RPMI8226 (cell line): ENCODE measurements at places on chromosomes 4 and X.

- DNase-seq, result no peak
Observed at GRCh38 chr4:3372933-3373465, 68.8 kb upstream of the HGFAC start.

DNA sequence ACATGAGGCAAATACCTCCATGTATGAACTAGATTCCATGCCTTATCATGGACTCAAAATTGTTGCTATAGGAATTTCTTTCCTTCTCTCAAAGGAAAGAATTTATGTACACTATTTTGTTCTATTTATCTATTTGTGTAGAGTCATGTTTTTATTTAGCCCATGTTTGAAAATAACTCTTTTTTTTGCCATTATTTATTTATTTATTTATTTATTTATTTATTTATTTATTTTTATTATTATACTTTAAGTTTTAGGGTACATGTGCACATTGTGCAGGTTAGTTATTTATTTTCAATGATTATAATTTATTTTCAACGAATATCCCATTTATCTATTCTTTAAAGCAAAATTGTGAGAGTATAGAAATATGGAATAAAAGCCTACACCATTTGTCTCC, 177.9 kb downstream of the MAGEE1 start:
- DNase-seq, result no peak

DNA sequence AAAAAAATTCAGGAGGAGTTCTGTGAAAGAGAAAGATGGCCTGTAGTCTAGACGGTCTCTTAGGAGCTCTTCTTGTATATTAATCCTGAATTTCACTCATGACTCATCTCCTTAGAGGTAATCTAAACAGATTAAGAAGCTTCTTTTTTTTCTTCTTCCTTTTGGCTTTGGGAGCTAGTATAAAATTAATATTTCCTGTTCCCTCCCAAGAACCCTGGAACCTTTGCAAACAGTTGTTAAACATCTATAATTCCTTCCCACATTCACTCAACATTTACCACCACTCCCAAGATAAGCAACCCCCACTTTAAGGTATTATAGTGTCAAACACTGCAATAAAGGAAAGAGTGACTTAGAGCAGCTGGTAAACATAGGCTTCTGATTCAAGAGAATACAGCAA, 146.4 kb upstream of the EDNRA start:
- no peak for DNase-seq

DNA sequence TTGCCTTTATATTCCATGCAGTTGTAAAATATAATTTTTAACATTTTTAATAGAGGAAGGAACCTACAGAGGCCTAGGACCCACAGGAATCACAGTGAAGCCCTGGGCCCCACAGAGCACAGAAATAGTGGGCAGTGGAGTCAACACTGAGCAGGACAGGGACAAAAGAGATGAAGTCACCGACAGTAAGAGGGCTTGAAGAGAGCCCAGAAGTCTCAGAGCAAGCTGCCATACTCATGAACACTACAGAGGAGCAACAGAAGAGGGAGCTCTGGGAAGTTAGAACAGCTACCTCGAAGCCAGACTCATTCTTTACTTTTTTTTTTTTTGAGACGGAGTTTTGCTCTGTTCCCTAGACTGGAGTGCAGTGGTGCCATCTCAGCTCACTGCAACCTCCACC, 149.3 kb upstream of the TENM3 start:
- DNase-seq, result no peak

GRCh38 chr4:139666735-139667281, 1.2 kb downstream of the MGST2 start:
- no peak for DNase-seq

GRCh38 chrX:105273326-105273725, 52.8 kb upstream of the TEX13A start:
- no peak for DNase-seq
